Fibroblast of skin of right biceps (primary cell): ENCODE measurements at places on chromosomes 16 and 17.

DNA sequence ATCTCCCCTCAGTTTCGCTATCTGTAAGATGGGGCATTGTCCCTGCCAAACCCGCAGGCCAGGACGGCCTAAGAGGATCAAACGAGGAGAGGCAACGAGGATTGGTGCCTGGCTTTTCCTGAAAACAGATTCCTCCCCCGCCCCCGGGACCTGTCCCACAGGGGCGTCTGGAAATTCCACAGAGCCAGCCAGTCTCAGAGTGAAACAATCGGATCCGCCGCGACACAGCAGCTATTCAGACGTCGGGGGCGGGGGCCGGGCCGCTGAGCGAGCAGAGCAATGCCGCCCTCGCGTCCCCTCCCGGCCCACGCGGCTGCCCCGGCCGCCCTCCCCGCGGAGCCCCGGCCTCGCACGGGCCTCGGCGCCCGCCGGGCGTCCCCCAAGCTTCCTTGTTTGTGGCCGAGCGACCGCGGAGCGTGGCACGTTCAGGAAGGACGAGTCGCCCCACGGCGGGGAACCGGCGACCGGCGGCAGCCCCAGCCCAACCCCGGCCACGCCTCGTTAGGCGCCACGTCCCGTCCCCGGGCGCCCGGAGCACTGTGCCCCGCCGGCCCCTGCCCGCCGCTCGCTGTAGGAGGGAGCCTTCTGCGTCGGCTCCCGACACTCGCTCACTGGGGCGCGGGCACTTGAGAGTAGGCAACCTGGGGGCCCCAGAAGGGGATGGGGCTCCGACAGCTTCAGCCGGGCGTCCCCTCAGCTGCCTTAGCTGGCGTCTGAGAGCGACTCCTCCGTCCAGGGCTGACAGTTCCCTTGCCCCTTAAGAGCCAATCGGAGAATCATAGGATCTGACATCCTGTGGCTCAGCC lies 29.6 kb upstream of the PHOSPHO1 start:
- peak; percentile 87 for DNase-seq

GRCh38 chr17:66904760-66905624 lies 59.5 kb upstream of the CACNG4 start:
- DNase-seq = peak; percentile 49

GRCh38 chr17:65755799-65756198 lies 194.4 kb upstream of the AXIN2 start:
- DNase-seq = no peak

DNA sequence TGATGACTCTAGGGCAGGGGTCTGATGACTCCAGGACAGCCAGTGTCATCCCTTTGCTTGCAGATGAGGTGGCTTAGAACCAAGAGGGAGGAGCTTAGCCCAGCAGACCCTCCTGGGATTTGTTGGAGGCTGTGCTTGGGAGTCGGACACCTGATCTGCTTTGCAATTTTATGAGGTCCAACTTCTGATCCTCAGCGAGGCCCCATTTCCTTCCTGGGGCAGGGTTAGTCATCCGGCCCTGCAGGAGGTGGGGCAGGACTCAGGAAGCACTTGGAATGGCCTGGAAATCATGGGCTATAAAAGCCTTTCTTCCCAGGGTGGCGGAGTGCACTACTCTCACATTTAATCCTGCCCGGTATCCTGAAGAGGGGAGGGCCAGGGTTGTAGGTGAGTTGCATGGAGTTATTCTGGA lies 168.5 kb downstream of the MSI2 start:
- peak; percentile 34 for DNase-seq

GRCh38 chr16:30977502-30977901 lies 7.5 kb upstream of the HSD3B7 start:
- no peak for DNase-seq

DNA sequence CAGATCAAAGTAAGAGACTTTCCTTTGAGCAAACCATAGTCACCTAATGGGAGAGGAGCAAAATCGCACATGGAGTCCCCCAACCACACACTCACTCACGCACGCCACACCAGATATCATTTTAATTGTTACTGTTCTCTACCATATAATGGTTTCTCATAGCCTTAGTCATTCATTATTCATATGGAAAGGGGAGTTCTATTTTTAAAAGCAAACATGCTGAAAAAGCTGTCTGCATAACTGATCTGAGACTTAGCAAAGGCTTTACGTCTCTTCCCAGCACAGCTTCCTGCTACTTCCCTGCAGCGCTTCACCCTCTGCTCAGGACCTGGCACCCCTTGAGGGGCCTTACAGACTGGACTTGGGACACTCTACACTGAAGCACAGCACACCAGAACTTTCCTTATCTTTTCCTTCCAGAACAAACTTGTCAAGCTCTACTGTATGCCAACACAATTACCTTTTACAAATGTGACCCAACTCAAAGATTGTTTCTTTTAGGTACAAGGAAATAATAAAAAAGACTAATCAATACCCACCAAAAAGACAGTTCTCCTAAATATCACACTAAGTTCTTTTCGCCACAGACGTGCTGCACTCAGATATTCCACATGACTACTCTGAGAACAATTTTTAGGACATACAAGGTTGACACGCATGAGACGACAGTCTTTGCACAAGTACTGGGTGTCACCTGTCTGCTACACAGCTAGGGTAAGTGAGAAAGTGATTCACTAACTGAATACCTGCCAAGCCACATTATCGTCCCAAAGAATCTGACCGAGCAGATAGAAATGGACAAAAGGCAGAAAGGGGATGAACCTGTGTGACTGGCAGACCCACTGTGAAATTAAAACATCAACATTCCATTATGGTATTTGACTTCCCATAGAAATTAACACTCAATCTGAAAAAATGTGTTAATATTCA lies 21.5 kb downstream of the SRP68 start:
- DNase-seq = peak; percentile 12

- DNase-seq = no peak
Observed at GRCh38 chr16:84559311-84559932, 55.0 kb upstream of the MEAK7 start.

DNA sequence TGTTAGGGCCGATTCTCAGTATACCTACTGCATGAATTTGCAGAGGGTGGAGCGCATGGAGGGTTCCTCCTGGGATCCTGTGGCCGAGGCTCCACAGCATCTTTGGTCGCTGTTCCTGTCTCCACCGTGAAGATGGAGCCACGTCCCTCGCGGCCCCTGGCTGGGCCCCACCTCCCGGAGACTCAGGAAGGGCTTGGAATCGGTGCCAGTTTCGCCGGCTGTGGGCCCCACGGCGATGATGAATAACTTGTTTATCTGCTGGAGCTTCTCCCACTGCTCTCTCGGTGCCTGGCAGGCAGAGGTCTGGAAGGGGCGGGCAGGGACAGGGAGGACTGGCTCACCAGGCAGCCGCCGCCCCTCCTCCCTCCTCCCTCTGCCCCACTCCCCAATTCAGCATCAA lies 8.1 kb downstream of the SLC5A11 start:
- DNase-seq = peak; percentile 56

- DNase-seq = peak; percentile 45
Observed at GRCh38 chr17:39591958-39592954, 15.5 kb downstream of the NEUROD2 start.

GRCh38 chr17:13405080-13405479 lies 196.6 kb downstream of the HS3ST3A1 start:
- DNase-seq = no peak

- no peak for DNase-seq
Observed at GRCh38 chr17:57600074-57600473, 145.0 kb downstream of the CCDC182 start.

DNA sequence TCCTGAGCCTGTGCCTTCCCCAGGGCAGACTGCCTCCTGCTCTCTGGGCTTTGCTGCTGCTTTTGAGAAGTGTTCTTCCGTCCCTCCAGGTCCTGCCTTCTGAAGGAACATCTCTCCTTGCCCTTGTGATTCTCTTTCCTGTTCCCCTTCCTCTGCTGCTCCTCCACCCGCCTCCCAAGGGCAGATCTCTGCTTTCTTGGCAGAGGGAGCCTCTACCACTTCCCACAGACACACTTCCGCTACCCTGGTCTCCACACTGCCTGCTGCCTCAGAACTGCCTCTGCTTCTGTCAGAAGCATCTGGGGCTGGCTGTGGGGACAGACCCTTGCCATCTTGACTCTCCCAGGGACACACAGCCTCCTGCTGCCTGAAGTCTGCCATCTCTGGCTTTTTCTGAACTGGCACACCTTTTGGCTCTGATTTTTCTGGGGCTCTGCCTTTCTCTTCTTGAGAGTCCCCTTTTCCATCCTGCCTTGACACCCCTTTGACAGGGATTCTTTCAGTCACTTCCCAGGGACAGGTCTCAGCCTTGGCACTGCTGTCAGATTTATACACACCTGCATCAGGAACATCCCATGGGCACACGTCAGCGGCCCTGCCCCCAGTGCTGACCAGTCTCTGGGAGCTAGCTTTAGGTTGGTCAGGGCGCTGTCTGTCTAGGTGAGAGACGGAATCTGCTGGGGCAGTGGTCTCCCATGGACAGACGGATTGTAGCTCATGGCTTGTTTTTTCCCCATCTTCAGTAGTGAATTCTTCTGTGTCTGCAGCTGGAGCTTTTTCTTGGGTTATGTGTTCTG lies 16.6 kb downstream of the GPR179 start:
- DNase-seq = no peak

GRCh38 chr16:27316038-27316680 lies 2.4 kb downstream of the IL4R start:
- DNase-seq = no peak

- DNase-seq = no peak
Observed at GRCh38 chr17:27985736-27986399, 56.6 kb upstream of the NLK start.

GRCh38 chr16:72889616-72890582 lies 158.0 kb downstream of the ZFHX3 start:
- DNase-seq = no peak

DNA sequence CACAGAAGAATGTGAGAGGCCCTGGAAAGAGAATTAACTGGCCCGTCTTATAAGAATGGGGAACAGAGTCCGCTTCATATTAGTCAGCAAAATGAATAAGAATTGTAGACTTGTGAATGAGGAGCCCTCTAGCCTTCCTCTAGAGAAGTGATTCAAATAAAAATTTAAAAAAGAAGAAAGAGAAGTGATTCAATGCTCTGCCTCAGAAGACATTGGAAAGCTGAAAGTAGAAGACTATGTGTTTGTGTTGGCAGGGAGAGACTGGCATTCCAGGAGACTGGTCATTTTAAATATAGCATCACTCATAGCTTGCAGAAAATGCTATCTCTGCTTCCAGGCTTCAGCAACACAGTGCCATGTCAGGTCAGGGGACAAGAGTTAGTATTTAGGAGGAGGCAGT lies 190.6 kb upstream of the HS3ST3A1 start:
- peak; percentile 43 for DNase-seq

DNA sequence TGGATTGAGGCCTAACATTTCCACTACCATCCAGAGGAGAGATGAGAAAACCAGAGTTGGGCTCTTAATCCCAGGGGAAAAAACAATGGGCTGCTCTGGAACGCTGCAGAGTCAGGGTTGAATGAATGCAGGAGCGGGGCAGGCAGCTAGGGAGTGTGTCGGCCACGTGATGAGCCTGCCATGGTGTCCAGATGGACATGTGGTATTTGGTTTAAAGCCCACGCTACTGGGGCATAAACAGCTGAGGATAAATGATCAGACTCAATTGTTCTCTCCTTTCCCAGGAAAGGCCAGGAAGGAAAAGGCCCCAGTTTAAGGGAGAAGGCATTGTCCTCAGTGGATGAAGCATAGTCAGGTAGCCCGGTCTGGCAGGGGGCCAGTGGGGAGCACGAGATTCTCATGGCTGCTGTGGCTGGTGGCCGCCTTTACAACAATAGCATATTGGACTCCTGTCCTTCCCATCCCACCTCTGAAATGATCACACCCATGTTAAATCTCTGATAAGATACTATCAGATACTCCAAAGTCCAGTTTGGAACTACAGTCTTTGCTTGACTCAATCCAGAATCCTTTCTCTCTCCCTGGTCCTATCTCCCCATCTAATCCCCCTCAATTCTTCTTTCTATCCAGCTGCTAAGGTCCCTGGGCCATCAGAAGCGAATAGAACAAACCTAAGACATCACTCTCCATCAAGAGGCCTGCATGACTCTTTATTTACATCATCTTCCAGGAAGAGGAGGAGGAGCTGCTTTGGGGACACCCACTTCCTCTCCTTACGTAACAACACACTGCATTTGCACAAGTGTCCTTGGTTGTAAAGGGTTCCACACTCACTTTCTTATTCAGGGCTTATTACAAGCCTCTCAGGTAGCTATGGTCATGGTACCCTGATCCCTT lies 20.4 kb downstream of the CA4 start:
- peak; percentile 57 for DNase-seq

DNA sequence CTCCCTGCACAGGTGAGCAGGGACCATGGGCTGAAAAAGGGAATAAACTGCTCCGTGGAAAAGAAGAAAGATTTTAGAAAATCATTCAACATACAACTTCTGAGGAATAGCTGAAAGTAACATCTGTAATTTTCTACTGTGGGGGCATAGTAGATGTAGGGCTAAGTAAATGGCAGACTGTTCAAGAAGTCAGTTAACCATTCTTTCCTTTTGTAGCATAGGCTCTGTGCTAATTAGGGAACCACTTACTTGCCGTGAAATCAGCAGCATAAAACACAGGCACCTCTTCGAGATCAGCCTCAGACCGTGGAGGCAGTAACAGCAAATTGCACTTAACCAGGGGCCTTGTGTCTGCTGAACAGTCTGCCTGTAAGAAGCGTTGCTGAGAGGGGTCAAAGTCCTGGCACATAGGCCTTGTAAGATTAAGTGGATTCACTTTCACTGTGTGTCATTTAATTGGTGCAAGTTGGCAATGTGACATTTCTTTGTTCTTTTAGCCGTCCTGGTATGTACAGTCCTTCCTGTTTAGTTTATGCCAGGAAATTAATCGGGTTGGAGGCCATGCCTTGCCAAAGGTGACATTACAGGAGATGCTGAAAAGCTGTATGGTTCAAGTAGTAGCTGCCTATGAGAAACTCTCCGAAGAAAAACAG lies 10.4 kb downstream of the COG1 start:
- DNase-seq = no peak

DNA sequence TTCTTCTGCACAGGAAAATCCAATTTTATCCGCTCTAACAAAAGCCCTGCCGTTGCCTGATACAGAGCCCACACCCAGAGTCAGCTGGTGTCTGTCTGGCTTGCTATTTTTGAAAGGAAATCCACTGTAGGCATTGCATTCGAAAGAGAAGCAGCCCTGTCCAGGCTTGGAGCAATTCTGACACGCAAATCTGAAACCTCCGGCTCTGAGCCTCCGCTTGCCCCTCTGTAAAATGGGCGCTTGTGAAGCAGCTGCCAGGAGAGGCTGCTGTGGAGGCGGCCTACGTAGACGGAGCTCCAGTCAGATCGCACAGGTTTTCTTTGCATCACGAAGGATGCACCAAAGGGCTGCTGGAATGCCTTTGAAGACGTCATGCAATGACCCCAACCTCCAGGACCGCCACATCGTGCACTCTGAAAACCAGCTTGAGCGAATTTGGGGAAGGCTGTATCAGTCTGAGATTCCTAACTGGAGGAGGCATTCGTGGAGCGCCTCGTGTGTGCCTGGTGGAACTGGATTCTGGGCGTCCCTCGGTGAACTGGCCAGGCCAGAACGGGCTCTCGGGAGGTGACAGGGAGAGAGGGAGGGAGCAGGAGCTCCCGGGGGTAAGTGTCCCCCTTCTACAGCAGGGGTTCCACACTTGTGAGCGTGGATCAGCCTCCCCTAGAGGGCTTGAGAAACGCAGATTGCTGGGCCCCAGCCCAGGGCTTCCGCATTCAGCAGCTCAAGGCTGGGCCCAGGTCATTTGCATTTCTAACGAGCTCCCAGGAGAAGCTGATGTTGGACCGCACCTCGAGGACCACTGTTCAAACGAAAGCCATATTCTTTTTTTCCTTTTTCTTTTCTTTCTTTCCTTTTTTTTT lies 215.5 kb downstream of the MRTFB start:
- no peak for DNase-seq
